ENCODE measurements at places on chromosomes 1 and 21.
A peak's percentile ranks its signal among the peaks of the same experiment; 100 is the strongest.

GRCh38 chr1:229107304-229107815 is 163.6 kb upstream of the RAB4A start:
- no peak for DNase-seq

DNA sequence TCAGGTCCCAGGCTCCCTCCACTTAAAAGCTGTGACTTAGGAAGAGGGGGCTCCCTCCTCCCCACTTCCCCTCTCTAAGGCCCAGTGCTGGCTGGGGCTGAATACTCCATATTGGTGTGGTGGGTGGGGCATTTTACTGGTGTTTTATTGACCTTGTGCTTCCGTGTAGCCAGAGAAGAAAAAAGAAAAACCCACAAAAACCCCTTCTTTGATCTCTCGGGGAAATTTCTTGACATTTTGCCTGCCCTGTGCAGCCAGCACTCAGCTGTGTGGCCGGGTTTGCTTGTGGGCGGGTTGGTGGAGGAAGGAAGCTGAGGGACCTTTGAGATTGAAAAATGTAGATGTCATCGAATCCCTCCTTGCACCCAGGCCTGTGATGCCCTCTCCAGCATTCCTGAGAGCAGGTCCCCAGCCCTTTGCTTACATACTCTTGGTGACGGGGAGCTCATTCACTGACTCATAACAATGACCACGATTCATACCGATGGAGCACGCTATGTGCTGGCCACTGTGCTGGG is 24.8 kb downstream of the TNFRSF8 start:
- DNase-seq: no peak

- DNase-seq: no peak
These were observed 330.5 kb upstream of the ADGRL2 start for GRCh38 chr1:81470275-81470674.

- no peak for DNase-seq
These were observed 77.4 kb downstream of the DESI2 start for GRCh38 chr1:244730153-244730933.

DNA sequence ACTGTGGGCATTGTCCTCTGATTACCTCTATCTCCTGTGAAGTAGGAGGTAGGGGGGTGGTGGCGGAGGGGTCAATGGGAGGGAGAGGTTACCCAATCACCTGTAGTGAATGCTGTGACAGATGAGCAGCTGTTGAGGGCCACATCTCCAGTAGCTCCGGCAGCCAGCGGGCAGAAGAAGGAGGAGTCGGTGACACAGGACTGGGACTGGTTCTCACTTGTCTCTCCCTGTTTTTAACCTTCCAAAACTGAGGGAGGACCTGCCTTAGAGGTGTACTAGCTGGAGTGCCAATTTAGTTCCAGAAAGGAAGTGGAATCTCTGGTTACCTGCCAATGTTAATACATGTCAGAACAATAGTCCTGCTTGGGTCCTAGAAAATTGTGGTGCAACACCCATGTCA is 56.2 kb upstream of the ENAH start:
- no peak for DNase-seq

- DNase-seq: peak; percentile 56
These were observed 3.7 kb downstream of the GADD45A start for GRCh38 chr1:67688526-67689219.

- no peak for DNase-seq
These were observed 185.1 kb downstream of the FGGY start for GRCh38 chr1:59481881-59482505.

- peak; percentile 17 for DNase-seq
These were observed 29.3 kb downstream of the PRDX6 start for GRCh38 chr1:173506437-173506836.

DNA sequence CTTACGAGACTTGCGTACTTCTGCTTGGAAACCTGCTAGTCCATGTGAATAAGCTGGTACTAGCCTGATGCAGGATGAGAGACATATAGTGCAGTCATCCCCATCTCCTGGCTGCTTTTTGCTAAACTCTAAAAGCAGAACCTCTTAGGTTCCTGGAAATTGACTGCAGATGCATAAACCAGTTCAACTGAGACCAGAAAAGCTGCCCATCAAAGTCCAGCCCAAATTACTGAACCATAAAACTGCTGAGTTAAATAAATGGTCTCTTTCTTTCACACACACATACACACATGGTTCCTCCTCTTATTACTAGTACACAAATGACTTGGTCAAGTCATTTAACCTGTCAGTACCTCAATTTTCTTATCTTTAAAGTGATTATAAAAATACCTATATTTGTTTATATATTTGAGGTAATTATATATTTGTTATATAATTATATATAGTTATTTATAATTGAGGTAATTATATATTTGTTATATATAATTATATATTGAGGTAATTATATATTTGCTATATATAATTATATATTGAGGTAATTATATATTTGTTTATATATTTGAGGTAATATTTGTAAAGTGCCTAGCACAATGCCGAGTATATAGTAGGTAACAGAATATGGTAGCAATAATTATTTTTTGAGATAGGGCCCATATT is 25.2 kb upstream of the RABGAP1L start:
- no peak for DNase-seq

All from HT1080 (cell line).